ENCODE measurements at places on chromosomes 4 and X.

DNA sequence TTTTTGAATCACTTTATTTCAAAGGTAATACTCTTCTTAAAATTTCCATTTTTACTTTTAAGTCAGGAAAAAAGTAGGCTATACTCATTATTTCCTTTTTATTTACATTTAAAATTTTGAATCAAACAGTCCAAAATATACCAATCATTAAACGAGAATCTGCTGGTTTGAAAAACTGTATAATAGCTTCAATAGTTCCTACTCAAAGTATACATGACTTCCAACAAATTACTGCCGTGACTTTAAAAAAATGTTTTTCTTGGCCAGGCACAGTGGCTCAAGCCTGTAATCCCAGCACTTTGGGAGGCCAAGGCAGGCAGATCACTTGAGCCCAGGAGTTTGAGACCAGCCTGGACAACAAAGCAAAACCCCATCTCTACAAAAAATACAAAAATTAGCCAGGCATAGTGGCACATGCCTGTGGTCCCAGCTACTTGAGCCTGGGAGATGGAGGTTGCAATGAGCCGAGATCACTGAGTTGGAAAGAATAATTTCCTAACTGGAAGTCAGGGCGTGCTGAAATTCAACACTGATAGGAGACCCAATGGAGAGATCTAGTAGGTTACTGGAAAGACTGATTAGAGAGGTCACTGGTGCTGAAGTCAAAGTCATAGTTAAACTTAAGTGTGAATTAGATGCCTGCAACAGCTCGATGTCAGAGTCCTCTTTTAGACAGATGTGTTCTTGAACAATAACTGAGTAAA is 9.0 kb downstream of the KLHL8 start:
- no peak overlapping the region for H3K4me3 ChIP-seq
- peaks cover 5% of the 10 kb centered on the region for H3K4me1 ChIP-seq
- no peak for DNase-seq
- H3K36me3 ChIP-seq, result no peaks in the 10 kb centered on the region

DNA sequence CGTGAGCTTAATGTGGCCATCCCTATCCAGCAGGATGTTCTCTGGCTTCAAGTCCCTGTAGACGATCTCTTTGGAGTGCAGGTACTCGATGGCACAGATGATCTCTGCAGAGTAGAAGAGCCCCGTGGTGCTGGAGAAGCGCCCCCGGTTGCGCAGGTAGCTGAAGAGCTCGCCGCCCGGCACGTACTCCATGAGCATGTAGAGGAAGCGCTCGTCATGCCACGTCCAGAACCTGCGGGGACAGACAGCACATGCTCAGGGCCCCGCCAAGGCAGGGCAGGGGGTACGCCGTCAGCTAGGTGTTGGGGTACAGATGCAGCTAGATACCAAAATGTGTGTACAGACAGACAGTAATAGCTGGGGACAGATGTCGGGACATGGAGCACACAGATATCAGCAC is 58.3 kb downstream of the PRKX start:
- DNase-seq, result no peak
- peaks cover 7% of the 10 kb centered on the region for H3K36me3 ChIP-seq
- H3K4me3 ChIP-seq, result no peak overlapping the region
- no peak overlapping the region for H3K27ac ChIP-seq

DNA sequence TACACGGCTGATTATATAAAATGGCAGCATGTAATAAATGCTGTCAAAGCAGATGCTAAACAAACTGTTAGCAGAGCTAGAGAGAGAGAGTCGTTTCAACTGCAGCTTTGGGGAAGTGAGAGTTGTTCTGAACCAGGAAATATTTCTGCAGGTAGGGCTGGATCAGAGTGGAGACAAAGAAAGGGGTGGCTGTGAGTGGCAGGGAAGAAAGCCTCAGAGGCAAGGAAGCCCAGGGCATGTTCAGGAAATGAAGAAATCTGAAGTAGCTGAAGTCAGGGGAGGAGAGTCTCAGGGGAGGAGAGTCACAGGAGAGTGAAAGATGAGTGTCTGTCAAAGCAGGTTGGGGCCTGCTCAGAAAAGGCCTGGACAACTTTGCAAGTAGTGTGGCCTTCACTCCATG is 48.4 kb upstream of the RPS6KA3 start:
- H3K4me3 ChIP-seq, result no peak overlapping the region
- H3K4me1 ChIP-seq, result no peaks in the 10 kb centered on the region
- H3K27me3 ChIP-seq, result no peaks in the 10 kb centered on the region
- no peak for DNase-seq
- no peaks in the 10 kb centered on the region for H3K36me3 ChIP-seq

DNA sequence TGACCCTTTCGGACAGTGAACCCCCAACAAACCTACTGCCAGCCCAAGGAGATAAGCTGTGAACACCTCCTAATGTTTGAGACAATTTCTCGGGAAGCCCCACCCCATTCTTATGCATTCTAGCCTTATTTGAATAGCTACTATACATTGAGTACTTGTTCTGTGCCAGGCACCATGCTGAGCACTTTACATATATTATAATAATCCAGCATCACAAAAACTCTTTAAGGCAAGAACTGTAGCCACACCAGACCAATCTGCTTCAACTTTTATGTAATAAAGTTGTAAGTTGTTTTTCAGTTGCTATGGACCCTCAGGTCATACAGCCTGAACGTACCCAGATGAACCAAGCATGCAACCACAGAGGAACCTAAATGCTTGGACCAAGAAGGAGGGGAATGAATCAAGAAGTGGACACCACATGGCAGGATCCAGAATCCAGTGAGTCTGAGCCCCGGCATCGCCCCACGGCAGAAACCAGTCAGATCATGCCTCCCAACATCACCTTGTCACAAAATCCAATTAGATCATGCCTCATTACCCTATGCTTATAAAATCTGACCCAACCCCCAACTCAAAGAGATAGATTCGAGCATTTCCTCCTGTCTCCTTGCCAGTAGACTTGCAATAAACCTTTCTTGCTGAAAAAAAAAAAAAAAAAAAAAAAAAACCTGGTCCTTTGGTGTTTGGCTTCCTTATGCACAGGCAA is 225.0 kb downstream of the QDPR start:
- no peaks in the 10 kb centered on the region for H3K27me3 ChIP-seq
- H3K27ac ChIP-seq, result no peak overlapping the region
- H3K4me3 ChIP-seq, result no peak overlapping the region
- H3K4me1 ChIP-seq, result no peaks in the 10 kb centered on the region
- no peaks in the 10 kb centered on the region for H3K36me3 ChIP-seq
- no peak for DNase-seq

GRCh38 chrX:7110821-7111276 is 36.7 kb upstream of the STS start:
- no peaks in the 10 kb centered on the region for H3K36me3 ChIP-seq
- no peak overlapping the region for H3K27ac ChIP-seq
- no peaks in the 10 kb centered on the region for H3K27me3 ChIP-seq
- no peak overlapping the region for H3K4me3 ChIP-seq
- no peak for DNase-seq
- peaks cover 5% of the 10 kb centered on the region for H3K4me1 ChIP-seq

- no peaks in the 10 kb centered on the region for H3K27me3 ChIP-seq
- DNase-seq, result no peak
- H3K27ac ChIP-seq, result no peak overlapping the region
These were observed 3.5 kb upstream of the EDNRA start for GRCh38 chr4:147477439-147477838.

DNA sequence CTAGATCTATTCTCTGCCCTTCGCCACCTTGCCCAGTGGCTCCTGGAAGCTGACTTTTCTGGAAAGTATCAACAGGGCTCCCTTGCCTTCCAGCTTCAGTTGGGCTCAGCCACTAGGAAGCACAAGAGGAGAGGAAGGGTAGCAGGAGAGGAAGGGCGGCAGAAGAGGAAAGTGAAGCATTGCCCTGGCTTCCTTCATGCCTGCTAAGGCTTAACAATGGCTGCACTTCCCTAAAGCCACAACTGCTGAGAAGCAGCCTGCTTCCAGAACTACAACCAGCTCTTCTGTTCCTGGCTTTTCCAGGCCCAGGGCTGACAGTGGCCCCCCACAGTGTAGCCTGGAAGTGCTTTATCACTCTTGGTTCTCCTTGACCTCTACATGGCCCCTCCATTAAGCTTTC is 29.1 kb upstream of the PGM2 start:
- no peaks in the 10 kb centered on the region for H3K27me3 ChIP-seq
- no peak overlapping the region for H3K27ac ChIP-seq
- H3K4me3 ChIP-seq, result no peak overlapping the region
- no peaks in the 10 kb centered on the region for H3K36me3 ChIP-seq

GRCh38 chr4:68599150-68599549 is 23.0 kb upstream of the UGT2B17 start:
- no peaks in the 10 kb centered on the region for H3K27me3 ChIP-seq
- no peaks in the 10 kb centered on the region for H3K4me1 ChIP-seq
- DNase-seq, result no peak
- H3K27ac ChIP-seq, result no peak overlapping the region
- no peaks in the 10 kb centered on the region for H3K36me3 ChIP-seq

DNA sequence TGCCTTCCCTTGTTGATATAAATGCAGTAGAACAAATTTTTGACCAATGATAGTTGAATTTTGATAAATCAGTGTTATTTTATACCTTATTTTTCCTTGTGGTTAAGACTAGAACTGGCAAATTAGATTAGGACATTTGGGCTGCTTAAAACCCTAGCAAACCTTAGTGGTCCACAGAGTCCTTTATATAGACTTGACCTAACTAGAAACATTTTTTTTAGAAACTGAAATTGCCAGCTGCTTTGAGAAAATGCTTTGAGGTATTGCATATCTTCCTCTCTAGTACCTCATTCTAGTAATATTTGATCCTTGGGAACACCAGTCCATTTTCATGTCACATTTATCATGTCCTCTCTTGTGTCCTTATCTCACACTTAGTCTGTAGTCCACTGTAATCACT is 580.3 kb downstream of the FSTL5 start:
- no peaks in the 10 kb centered on the region for H3K4me1 ChIP-seq
- no peak for DNase-seq
- no peaks in the 10 kb centered on the region for H3K36me3 ChIP-seq

GRCh38 chrX:13334491-13334890 is 14.6 kb upstream of the ATXN3L start:
- H3K27me3 ChIP-seq, result no peaks in the 10 kb centered on the region
- no peaks in the 10 kb centered on the region for H3K4me1 ChIP-seq
- H3K36me3 ChIP-seq, result no peaks in the 10 kb centered on the region

- DNase-seq, result no peak
- H3K4me1 ChIP-seq, result no peaks in the 10 kb centered on the region
- H3K4me3 ChIP-seq, result no peak overlapping the region
- H3K27me3 ChIP-seq, result no peaks in the 10 kb centered on the region
- no peaks in the 10 kb centered on the region for H3K36me3 ChIP-seq
- H3K27ac ChIP-seq, result no peak overlapping the region
These were observed 2105.0 kb downstream of the ARAP2 start for GRCh38 chr4:34139346-34139745.

GRCh38 chrX:105608745-105609144 is 213.6 kb upstream of the NRK start:
- no peak overlapping the region for H3K4me3 ChIP-seq
- H3K27me3 ChIP-seq, result no peaks in the 10 kb centered on the region
- H3K36me3 ChIP-seq, result no peaks in the 10 kb centered on the region
- no peak for DNase-seq
- no peaks in the 10 kb centered on the region for H3K4me1 ChIP-seq
- H3K27ac ChIP-seq, result no peak overlapping the region

GRCh38 chr4:48913346-48913745 is 6.8 kb upstream of the OCIAD2 start:
- peaks cover 35% of the 10 kb centered on the region for H3K4me1 ChIP-seq
- no peak overlapping the region for H3K4me3 ChIP-seq
- H3K27ac ChIP-seq, result peak overlapping the region; percentile 85
- no peak for DNase-seq
- H3K27me3 ChIP-seq, result no peaks in the 10 kb centered on the region

GRCh38 chrX:51608766-51609165 is 9.9 kb downstream of the CENPVL3 start:
- no peaks in the 10 kb centered on the region for H3K4me1 ChIP-seq
- no peak for DNase-seq
- no peak overlapping the region for H3K27ac ChIP-seq
- H3K4me3 ChIP-seq, result no peak overlapping the region

DNA sequence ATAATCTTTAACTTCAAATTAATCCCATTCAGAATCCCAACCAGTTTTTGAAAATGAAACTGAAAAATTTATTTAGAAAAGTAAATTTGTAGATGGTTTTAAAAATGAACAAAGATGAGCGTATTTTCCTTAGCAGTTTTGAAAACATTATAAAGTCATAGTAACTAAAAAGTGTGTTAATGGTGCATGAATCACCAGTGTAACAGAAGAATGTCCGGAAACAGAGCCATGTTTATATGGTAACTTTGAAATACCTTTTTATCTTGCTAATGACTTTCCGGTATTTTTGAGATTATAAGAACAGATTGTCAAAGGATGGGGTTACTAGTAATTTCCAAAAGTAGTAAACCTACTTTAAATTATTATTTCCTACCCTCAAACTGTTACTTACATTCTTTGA is 145.9 kb downstream of the IRS4 start:
- peaks cover 43% of the 10 kb centered on the region for H3K36me3 ChIP-seq
- H3K27ac ChIP-seq, result no peak overlapping the region
- no peak overlapping the region for H3K4me3 ChIP-seq
- no peaks in the 10 kb centered on the region for H3K4me1 ChIP-seq
- no peaks in the 10 kb centered on the region for H3K27me3 ChIP-seq

DNA sequence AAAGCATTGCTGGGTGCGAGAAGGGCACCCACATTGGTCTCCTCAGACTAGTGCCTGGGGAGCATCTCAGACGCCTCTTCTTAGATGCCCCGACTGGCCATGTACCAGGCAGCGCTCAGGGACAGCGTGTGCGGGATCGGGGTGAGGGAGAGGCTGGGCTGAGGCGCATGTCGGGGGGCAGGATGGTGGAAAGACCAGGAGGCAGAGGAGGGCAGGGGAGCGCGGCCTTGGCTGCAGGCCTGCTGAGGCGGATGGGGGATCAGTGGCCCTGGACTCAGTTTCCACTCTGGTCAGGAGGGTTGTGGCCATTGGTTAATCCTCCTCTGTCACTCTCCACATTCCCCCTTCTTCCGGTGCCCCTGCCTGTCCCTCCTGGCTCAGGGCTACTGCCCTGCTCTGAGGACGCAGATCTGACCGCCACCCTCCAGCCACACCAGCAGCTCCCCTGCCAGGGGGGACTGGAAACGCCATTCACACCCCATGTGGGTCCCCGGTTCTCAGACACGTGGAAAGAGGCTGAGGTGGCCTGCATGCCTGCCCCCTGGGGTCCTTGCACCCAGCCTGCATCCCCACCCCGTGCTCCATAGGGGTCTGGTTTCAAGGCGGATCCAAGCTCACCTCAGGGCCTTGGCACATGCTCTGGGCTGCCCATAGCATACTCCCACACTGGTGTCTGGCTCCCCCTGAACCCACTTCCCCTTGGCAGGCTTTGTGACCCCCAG is 105.9 kb downstream of the CPZ start:
- no peak for DNase-seq
- H3K27me3 ChIP-seq, result peaks cover 35% of the 10 kb centered on the region
- no peaks in the 10 kb centered on the region for H3K36me3 ChIP-seq
